Thymus (tissue), 14 donors: ENCODE measurements at places on chromosomes 2 and 18. TPM values are rescaled to one million over a fixed set of nuclear protein-coding genes. Genes with fewer than 3 reads are reported as not detected.
A peak's percentile ranks its signal among the peaks of the same experiment; 100 is the strongest.

DNA sequence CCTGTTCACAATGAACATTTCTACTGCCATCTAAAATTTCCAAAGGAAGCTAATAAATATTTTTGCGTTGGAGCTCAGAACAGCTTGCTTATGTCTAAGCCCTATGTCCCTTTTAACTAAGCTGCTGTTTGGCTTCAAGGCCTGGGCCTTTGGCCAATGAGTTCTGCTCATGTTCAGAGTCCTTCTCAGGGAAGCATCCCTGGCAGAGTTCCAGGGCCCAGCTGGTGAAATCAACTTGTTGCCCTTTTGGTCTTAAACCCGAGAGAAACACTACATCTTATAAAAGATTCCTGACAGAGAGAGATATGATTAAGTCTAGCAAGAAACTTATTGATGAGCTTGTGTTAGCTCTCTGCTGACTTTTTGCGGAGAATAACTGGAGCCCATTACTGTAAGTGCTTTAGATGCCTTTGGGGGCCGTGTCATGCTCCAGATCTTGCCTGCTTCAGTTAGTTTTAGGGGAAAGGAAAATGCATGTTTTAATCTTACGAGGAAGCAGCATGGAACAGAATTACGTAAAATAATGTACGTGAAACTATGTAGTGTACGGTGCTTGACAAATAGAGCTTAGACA is 102.5 kb upstream of the NOSTRIN start:
- no peak for DNase-seq

DNA sequence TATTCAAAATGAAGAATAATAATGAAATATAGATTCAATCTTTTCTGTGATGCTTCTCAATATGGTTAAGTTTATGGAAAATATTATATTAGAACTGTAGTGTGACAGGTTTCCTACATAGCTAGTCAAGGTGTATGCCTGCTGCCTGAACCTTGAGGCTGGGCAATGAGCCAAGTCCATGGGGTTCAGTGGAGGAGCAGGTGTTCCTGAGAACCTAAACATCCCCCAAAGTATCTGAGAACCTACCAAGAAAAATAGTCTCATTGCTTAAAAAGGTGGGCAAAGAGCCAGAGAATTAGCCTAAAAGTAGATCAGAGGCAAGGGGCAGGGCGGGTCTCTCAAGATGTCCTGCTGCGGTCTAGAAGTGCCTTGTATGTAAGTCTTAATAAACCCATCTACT is 185.9 kb upstream of the SPHKAP start:
- no peak for DNase-seq

DNA sequence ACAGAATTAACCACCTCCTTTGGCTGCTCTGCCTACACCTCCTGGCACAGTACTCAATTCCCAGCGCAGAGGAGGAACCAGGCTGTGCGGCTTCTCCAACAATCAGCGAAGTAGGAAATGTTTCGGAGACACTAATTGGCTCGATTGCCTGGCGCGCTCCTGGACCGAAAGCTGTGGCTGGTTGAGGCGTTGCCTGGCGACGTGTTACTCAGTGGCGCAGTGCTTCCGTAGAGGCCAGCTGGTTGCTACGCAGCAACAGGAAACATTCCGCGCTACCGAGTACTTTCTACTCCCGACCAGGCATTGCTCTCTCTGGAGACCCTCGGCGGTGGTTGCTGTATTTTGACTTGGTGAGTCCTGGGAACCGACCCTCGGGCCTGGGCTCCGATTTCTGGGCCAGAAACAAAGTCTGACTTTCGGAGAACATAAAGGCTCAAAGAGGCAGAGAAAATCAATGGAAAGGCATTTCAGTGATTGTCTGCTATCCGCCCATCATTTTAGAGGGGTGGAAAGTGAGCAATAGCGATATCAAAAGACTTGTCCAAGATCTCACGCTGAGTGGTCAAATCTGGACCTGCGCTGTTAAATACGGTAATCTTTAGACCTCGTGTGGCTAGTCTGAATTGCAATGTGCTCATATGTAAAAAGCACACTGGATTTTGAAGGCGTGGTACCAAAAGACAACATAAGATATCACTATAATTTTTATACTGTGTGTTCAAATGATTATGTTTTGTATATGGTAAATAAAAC is at the start of gene DNAH6:
Gene DNAH6, plus strand, starts transcription at position 265 of the 753 bp plus-strand sequence. CDS start 1,329 bp downstream, outside the sequence.
- DNase-seq: peak; percentile 85

DNA sequence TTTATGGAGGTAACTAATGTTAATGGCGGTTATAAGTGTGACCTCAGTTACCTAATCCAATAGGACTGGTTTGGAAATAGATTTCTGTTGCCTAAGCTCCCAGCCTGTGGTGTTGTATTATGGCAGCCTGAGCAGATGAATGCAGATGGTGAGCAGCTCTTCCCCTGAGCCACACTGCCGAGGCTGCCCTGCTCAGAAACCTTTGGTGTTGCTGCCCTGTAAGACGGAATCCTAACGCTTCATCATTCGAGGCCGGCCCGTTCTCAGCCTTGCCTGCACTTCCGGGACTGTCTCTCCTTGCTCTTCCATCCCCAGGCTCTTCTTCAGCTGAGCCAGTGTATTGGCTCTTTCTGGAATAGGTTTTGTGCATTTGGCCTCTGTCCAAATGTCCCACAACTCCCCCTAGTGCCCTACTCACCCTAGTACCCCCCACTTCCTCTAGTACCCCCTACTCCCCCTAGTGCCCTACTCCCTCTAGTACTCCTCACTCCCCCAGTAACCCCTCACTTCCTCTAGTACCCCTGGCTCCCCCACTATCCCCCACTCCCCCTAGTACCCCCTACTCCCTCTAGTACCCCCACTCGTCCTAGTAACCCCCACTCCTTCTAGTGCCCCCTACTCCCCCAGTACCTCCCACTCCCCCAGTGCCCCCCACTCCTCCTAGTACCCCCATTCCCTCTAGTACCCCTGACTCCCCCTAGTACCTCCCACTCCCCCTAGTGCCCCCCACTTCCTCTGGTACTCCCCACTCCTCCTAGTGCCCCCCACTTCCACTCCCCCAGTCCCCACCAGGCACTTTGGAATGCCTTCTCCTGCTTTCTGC is 106.0 kb upstream of the TAF1B start:
- DNase-seq: no peak

Gene FSIP2
- 0.57 TPM for total RNA-seq

Gene YWHAQ
- 117 TPM for total RNA-seq

Gene SERPINB4
- 2.5 TPM for total RNA-seq

Gene SNORC
- total RNA-seq: 1.4 TPM

Gene TCF7L1
- total RNA-seq: 0.90 TPM
